ENCODE measurements at places on chromosomes 7 and 10.

DNA sequence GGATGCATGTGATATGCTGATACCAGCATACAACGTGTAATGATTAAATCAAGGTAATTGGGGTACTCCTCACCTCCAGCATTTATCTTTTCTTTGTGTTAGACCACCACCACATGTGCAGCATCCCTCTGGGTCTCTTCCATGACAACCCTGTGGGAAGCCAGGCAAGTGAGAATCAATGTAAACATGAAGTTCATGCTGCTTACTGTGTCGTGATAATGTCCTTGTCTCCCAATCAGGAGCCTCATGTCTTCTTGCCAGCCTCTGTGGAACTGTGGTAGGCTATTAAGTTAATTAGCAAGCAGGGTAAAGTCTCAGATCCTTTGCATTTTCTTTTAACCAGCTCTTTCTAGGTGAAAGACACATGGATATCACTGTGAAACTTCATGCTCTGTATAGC is 126.7 kb downstream of the TES start:
- DNase-seq = no peak

DNA sequence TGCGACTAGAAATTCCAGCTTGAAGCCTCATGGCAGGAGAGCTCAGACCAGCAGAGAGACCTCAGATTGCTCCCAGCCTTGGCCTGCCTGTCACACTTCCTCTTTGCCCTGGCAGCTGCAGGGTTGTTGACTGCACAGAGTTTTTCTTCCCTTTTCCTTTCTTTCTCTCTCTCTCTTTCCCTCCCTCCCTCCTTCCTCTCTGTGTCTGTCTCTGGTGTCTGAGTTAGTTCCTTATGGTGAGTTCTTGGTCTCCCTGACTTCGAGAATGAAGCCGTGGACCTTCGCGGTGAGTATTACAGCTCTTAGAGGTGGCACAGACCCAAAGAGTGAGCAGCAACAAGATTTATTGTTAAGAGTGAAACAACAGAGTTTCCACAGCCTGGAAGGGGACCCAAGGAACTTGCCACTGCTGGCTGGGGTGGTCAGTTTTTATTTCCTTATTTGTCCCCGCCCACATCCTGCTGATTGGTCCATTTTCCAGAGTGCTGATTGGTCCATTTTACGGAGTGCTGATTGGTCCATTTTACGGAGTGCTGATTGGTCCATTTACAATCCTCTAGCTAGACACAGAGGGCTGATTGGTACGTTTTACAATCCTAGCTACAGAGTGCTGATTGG is 266.3 kb downstream of the RPS24 start:
- DNase-seq = no peak

DNA sequence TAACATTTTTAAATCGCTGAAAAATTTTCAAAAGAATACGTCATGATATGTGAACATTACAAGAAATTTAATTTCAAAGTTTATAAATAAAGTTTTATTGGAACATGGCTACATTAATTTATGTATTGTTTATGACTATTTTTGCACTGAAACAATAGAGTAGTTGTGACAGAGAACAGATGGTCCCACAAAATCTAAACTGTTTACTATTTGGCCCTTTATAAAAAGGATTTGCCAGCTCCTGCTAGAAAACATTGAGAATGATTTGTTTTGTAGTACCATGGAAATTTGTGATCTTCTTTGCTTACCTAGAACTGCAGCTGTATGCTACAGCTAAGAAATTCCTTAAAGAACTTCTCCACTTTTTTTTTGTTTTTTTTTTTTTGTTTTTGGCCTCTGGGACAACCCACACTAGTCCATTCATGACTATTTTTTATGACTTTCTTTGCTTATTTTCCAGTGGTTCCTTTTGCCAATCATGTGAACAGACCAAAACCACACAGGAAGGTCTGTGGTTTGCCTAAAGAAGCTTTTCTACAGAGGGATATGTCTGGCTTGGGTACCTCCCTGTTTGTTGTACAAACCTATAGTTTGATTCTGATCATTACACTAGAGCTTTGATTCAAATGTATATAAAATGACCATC is 55.7 kb downstream of the ST7 start:
- no peak for DNase-seq

GRCh38 chr10:24762966-24763623 is 39.4 kb upstream of the ARHGAP21 start:
- DNase-seq = no peak

- DNase-seq = no peak
Measured at GRCh38 chr10:61882621-61883370, 18.7 kb upstream of the ARID5B start.

DNA sequence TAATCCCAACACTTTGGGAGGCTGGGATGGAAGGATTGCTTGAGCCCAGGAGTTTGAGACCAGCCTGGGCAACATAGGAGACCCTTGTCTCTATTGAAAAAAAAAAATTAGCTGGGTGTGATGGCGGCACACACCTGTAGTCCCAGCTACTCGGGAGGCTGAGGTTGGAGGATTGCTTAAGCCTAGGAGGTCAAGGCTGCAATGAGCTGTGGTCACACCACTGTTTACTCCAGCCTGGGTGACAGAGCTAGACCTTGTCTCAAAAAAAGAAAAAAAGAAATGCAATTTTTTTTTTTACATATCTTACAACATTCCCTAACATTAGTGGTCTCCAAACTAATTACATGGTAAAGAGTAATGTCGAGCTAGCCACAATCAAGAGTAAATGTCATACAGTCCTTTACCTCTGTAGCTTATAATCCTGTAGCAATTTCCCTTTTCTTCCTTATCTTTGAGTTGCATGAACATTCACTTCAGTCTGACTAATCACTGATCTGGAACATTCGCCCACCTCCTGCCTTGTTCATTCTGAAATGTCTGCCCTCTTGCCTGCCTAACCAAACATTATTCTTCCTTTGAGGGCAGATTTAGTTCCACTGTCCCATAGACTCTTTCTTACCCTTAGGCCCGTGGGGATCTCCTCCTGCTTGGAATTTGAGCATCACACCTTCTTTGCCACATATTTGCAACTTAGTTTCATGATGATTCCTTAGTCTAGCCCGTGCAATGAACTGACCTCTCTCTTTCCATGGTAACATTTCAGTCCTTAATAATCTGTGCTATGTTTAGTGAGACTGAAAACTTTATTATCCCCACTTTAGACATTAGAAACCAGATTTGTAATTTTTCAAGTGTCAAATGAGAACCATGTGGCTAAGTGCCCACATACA is 4.8 kb upstream of the VCL start:
- peak; percentile 20 for DNase-seq

DNA sequence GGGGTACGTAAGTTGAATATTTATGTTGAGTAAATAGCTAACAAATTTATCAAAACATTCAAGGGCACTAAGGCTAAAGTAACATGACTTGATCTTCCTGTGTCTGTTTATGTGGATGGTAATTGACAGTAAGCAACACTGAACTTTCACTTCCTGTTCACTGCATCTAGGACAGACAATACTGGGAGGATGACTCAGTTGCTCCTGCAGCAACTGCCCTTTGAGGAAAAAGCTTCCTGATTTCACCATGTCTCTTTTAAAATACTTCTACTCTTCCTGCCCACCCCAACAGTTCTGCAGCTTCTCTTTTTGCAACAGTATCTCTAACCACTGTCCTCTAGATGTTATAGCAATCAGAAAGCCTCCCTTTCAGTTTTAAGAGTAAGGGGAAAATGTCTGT is 76.6 kb upstream of the HGF start:
- no peak for DNase-seq

- no peak for DNase-seq
Measured at GRCh38 chr7:30828591-30828990, 57.4 kb downstream of the MINDY4 start.

GRCh38 chr10:104445359-104445758 is 91.7 kb downstream of the CFAP58 start:
- DNase-seq = no peak

GRCh38 chr7:128837521-128837921 is 7.3 kb downstream of the FLNC start:
- DNase-seq = no peak

GRCh38 chr10:78655979-78656378 is 412.8 kb upstream of the ZMIZ1 start:
- DNase-seq = no peak

- no peak for DNase-seq
Measured at GRCh38 chr7:150311146-150311545, 12.0 kb upstream of the LRRC61 start.

- no peak for DNase-seq
Measured at GRCh38 chr10:66242885-66243284, 683.0 kb upstream of the LRRTM3 start.

- DNase-seq = no peak
Measured at GRCh38 chr10:14618674-14619073, 156.0 kb downstream of the FAM107B start.

DNA sequence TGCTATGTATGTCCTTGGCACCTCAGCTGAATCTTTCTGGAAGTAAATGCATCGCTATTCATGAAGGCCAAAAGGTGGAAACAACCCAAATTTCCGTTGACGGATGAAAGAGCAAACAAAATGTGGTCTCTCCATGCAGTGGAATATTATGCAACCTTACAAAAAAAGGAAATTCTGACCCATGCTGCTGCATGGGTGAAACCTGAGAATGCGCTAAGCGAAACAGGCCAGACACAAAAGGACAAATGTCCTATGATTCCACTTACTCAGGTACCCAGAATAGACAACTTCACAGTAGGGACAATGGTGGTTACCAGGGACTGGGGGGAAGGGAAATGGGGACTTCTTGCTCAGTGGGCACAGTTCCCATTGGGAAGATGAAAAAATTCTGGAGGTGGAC is 158.8 kb downstream of the CAMK1D start:
- no peak for DNase-seq

- no peak for DNase-seq
Measured at GRCh38 chr7:53811555-53812079, 730.6 kb upstream of the VSTM2A start.

DNA sequence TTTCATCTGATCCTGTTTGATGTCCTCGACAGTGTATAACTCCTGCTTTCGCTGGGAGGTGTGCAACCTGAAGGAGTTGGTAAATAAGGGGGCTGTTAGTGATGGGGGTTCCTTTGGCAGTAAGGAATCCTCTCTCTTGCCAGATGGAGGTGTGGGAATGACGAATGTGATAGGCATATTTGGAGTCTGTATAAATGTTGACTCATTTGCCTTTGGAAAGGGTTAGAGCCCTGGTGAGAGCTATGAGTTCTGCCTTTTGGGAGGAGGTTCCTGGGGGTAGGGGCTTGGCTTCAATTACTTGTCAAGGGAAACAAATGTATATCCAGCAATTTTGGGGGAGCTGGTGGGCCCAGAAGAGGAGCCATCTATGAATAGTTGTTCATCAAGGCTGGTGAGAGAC is 11.4 kb upstream of the CHST3 start:
- DNase-seq = no peak

GRCh38 chr10:7027237-7027912 is 383.5 kb downstream of the SFMBT2 start:
- DNase-seq = no peak

- DNase-seq = no peak
Measured at GRCh38 chr10:50392966-50393718, 141.8 kb upstream of the ASAH2 start.

DNA sequence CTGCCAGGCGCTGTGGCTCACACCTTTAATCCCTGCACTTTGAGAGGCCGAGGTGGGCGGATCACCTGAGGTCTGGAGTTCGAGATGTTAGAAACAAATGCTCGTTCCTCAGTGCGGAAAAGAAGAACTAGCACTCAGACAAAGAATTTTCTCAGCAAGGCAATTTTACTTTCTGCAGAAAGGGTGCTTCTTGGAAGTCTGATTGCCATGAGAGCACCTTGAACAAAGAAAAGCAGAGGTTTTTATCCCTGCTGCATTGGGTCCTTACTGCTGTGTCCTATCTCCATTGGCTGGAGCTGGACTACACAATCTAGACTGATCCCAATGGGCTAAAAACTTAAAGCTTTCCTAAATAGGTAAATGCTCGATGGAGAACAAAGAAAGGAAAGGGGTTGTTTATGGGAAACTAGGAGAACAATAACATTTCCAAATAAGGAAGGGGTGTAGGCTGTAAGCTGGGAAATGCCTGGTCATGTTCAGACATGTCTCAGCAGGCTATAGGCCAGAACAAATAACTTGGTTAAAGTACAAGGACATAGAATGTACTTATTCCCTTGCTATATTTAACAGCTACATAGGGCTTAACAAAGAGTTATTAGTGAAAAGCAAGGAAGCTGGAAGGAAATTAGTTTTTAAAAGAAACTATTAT is 26.1 kb upstream of the ACTR3B start:
- no peak for DNase-seq

GRCh38 chr7:139823959-139824521 is 5.0 kb upstream of the TBXAS1 start:
- DNase-seq = no peak

DNA sequence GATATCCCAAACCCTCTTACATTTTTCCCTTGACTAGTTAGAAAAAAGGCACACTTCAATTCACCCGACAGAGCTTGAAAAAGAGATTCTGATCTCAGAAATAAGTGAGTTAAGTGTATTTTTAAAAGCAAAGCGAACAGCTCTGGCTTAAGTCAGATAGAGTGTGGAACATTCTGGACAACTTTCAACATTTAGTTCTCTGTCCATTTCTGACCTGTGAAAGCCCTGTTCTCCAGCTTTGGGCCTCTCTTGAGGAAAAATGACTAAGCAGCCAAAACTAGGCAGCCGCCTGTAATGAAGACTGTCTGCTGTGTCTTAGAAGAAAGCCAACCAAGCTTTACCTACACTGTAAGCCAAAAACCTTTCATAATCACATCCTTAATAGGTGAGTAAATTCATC is 50.5 kb downstream of the CDK6 start:
- DNase-seq = no peak

GRCh38 chr10:100637785-100638184 is 102.0 kb downstream of the HIF1AN start:
- no peak for DNase-seq

- no peak for DNase-seq
Measured at GRCh38 chr10:3822541-3823330, 37.7 kb upstream of the KLF6 start.

DNA sequence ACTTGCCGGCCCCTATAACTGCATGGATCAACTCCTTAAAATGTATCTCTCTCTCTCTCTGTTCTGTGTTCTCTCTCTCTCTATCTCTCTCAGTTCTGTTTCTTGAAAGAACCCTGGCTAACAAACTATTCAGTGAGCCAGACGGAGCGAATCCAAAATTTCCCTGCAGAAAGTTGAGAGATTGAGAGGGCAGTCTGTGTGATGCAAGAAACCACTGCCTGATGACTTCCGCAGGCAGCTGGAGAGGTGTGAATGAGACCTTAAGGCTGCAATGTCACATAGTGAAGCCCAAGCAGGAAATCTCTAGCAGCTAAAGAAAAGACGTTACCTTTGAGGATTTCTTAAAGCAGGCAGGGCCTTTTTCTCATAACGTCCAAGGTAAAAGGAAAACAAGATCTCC is 17.3 kb downstream of the FAM107B start:
- no peak for DNase-seq

- no peak for DNase-seq
Measured at GRCh38 chr7:142887282-142888015, 1.9 kb upstream of the TRPV6 start.
